ENCODE measurements at places on chromosomes 6 and 20.

- H3K36me3 ChIP-seq = no peaks in the 10 kb centered on the region
- H3K4me3 ChIP-seq = no peak overlapping the region
- no peaks in the 10 kb centered on the region for H3K4me1 ChIP-seq
- H3K27me3 ChIP-seq = no peaks in the 10 kb centered on the region
- no peak for DNase-seq
Measured at GRCh38 chr6:148817689-148818088, 70.9 kb downstream of the UST start.

DNA sequence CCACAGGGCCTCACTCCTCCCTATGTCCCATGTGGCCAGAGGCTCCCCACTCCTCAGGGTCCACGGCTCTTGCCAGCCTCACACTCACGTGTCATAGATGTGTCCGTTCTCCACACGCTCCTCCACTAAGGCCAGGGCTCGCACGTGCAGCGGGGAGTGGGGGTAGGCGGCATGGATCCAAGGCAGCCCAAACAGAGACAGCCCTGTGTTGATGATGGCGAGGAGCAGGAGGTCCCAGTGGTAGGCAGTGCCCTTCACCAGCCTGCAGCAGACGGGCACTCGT is 10.3 kb downstream of the SLC4A11 start:
- H3K4me3 ChIP-seq = no peak overlapping the region
- H3K27me3 ChIP-seq = no peaks in the 10 kb centered on the region
- no peaks in the 10 kb centered on the region for H3K36me3 ChIP-seq
- peaks cover under 1% of the 10 kb centered on the region for H3K4me1 ChIP-seq
- H3K27ac ChIP-seq = no peak overlapping the region
- no peak for DNase-seq

- no peaks in the 10 kb centered on the region for H3K36me3 ChIP-seq
- H3K4me1 ChIP-seq = no peaks in the 10 kb centered on the region
- H3K27me3 ChIP-seq = no peaks in the 10 kb centered on the region
- no peak for DNase-seq
- H3K27ac ChIP-seq = no peak overlapping the region
Measured at GRCh38 chr6:36662380-36662779, 16.1 kb upstream of the CDKN1A start.

GRCh38 chr20:4401601-4402000 is 320.1 kb upstream of the PRND start:
- no peaks in the 10 kb centered on the region for H3K4me1 ChIP-seq
- H3K4me3 ChIP-seq = no peak overlapping the region
- DNase-seq = no peak
- H3K36me3 ChIP-seq = no peaks in the 10 kb centered on the region
- H3K27me3 ChIP-seq = no peaks in the 10 kb centered on the region

DNA sequence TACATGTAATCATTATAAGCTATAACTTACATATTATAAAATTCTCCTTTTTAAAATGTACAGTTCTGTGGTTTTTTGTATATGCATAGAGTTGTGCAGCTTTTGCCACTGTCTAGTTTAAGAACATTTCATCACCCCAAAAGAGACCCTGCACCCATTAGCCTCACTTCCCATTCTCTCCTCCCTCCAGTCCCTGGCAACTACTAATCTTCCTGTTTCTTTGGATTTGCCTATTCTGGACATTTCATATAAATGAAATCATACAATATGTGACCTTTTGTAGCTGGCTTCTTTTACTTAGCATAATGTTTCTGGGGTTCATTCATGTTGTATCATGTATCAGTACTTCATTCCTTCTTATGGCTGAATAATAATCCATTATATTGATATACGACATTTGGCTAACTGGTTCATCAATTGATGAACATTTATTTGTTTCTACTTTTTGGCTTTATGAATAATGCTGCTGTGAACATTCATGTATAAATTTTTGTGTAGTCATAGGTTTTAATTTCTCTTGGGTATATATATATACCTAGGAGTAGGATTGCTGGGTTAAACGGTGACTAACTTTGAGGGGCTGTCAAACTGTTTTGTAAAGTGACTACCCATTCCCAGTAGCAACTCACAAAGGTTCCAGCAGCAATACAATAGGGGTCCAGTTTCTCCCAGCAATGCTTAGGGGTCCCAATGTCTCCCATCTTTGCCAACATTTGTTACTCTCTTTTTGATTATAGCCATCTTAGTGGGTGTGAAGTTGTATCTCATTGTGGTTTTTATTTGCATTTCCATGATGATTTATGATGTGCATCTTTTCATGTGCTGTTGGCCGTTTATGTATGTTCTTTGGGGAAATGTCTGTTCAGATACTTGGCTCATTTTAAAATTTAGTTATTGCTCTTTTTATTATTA is 10.7 kb downstream of the PTPRA start:
- H3K4me3 ChIP-seq = no peak overlapping the region
- H3K27me3 ChIP-seq = no peaks in the 10 kb centered on the region
- no peak overlapping the region for H3K27ac ChIP-seq
- no peaks in the 10 kb centered on the region for H3K36me3 ChIP-seq
- no peak for DNase-seq

DNA sequence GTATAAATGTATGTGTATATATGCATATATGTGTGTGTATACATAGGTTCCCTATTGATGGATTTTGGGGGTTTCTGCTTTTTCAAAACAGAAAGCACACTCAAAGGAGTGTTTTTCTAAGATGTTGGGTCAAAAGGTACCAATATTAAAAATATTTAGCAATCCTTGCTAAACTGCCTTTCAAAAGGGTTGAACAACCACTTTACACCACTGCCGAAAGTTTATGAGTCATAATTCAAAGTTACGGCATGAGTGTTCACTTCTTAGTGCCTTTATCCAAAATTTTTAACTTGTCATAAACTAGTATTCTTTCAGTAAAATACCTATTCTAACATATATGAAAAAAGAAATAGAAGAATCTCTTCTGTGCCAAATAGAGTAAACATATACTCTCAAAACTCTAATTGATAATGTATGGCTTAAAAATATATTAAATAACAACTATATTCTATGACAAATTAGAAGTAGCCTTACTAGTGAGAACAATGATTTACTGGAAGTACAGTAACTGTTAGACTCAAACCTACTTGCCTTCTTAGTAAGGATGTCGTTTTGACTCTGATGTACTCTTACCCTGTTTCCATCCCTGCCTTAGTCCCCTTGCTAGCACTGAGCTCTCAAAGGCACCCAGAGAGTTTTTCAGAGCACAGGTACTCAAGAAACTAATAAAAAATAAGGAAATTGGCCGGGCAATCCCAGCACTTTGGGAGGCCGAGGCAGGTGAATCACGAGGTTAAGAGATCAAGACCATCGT is 136.1 kb downstream of the INSM1 start:
- H3K27me3 ChIP-seq = no peaks in the 10 kb centered on the region
- DNase-seq = no peak
- no peak overlapping the region for H3K4me3 ChIP-seq
- no peaks in the 10 kb centered on the region for H3K36me3 ChIP-seq
- H3K4me1 ChIP-seq = no peaks in the 10 kb centered on the region

- H3K27ac ChIP-seq = no peak overlapping the region
- no peak for DNase-seq
- H3K36me3 ChIP-seq = no peaks in the 10 kb centered on the region
- no peaks in the 10 kb centered on the region for H3K4me1 ChIP-seq
- H3K4me3 ChIP-seq = no peak overlapping the region
Measured at GRCh38 chr6:4561078-4561435, 215.1 kb upstream of the CDYL start.

DNA sequence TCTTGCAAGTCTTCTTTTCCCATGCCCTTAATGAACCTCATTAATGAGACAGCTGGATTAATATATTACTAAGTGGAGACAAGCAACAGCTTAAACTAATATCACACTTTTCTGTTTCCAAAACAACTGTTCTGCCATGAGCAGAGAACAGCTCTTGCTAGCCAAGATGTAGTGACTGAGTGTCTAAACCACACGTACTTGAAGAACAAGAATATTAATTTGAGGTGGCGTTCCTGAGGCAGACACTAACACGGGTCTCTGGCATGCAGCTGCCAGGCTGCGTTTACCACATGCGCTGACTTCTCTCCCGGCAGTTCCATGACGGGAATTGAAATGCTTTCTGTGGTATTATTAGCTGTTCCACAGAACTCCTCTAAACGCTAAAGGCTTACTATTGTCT is 80.6 kb downstream of the FNDC1 start:
- DNase-seq = no peak
- no peaks in the 10 kb centered on the region for H3K36me3 ChIP-seq
- no peaks in the 10 kb centered on the region for H3K27me3 ChIP-seq

- peaks cover 25% of the 10 kb centered on the region for H3K27me3 ChIP-seq
- no peaks in the 10 kb centered on the region for H3K36me3 ChIP-seq
- no peaks in the 10 kb centered on the region for H3K4me1 ChIP-seq
- DNase-seq = no peak
- H3K4me3 ChIP-seq = no peak overlapping the region
- no peak overlapping the region for H3K27ac ChIP-seq
Measured at GRCh38 chr20:38735172-38735571, 10.9 kb downstream of the SLC32A1 start.

DNA sequence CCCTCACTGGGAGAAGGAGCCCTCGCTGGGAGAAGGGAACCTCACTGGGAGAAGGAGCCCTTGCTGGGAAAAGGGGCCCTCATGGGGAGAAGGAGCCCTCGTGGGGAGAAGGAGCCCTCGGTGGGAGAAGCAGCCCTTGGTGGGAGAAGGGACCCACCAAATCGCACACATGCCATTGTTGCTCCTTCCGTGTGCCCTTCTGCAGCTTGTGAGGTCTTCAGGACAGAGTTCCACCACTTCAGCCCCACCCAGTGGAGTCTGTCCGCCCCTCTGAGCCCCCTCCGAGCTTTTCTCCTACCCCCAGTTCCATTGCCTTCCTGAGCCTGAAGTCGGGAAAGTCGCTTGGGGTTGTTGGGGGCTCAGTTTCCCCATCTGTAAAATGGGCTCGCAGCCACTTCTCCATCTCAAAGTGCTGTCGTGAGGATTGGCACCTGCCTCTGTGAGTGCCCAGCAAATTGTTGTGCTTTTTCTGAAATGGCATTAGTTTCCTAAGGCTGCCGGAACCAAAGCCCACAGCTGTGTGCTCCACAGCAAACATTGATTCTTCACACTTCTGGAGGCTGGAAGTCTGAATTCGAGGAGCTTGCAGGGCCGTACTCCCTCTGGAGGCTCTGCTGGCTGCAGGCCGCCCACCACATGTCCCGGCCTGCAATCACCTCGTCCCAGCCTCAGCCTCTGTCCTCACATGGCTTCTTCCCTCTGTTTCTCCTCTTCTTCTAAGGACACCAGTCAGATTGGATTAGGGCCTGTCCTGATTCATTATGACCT is 124.7 kb upstream of the PMEPA1 start:
- H3K4me1 ChIP-seq = no peaks in the 10 kb centered on the region
- no peaks in the 10 kb centered on the region for H3K27me3 ChIP-seq
- no peak overlapping the region for H3K4me3 ChIP-seq

GRCh38 chr20:4811661-4812181 is 90.0 kb downstream of the PRND start:
- H3K36me3 ChIP-seq = no peaks in the 10 kb centered on the region
- no peaks in the 10 kb centered on the region for H3K4me1 ChIP-seq
- H3K27ac ChIP-seq = no peak overlapping the region
- DNase-seq = no peak
- H3K27me3 ChIP-seq = no peaks in the 10 kb centered on the region

GRCh38 chr20:51562027-51562331 is 19.5 kb upstream of the NFATC2 start:
- H3K27me3 ChIP-seq = no peaks in the 10 kb centered on the region
- peaks cover 4% of the 10 kb centered on the region for H3K4me1 ChIP-seq
- H3K27ac ChIP-seq = peak overlapping the region; percentile 75

GRCh38 chr6:75608956-75609533 is 7.4 kb downstream of the SENP6 start:
- no peak for DNase-seq
- H3K36me3 ChIP-seq = no peaks in the 10 kb centered on the region
- H3K4me1 ChIP-seq = peaks cover 12% of the 10 kb centered on the region
- H3K27ac ChIP-seq = no peak overlapping the region

- no peak overlapping the region for H3K4me3 ChIP-seq
- DNase-seq = no peak
- H3K4me1 ChIP-seq = no peaks in the 10 kb centered on the region
Measured at GRCh38 chr6:136535880-136536650, 14.2 kb downstream of the MAP7 start.

DNA sequence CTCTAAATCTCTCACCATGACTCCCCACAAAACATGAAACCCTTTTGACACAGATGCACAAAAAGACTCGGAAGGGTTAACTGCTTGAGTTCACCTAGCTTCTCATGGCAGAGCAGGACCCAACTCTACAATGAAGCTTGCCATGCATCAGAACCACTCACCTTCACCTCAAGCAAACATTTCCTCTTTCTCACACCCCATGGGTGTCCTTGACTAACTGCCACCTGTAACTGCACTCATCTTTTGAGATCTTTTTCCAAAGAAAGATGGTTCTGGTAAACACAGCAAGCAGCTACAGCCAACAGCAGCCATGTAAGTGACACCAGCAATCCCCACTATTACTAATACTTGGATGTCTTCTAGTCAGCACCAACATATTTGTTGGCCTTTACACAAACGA is 76.5 kb downstream of the EFHC1 start:
- H3K36me3 ChIP-seq = no peaks in the 10 kb centered on the region
- no peaks in the 10 kb centered on the region for H3K27me3 ChIP-seq
- no peaks in the 10 kb centered on the region for H3K4me1 ChIP-seq
- no peak for DNase-seq

- no peak overlapping the region for H3K27ac ChIP-seq
- DNase-seq = no peak
- H3K4me1 ChIP-seq = no peaks in the 10 kb centered on the region
- no peaks in the 10 kb centered on the region for H3K36me3 ChIP-seq
- H3K4me3 ChIP-seq = no peak overlapping the region
- H3K27me3 ChIP-seq = no peaks in the 10 kb centered on the region
Measured at GRCh38 chr6:43105538-43106222, 29.6 kb downstream of the PTK7 start.
